Mucosa of gallbladder (tissue), 1 donor: ENCODE measurements at places on chromosomes 3 and 15.

- no peak for DNase-seq
Measured at GRCh38 chr3:60772584-60772983, 478.7 kb downstream of the FHIT start.

- DNase-seq: no peak
Measured at GRCh38 chr3:14228681-14229470, 50.3 kb downstream of the LSM3 start.

GRCh38 chr15:27427276-27427675 is 456.3 kb downstream of the GABRG3 start:
- DNase-seq: no peak

DNA sequence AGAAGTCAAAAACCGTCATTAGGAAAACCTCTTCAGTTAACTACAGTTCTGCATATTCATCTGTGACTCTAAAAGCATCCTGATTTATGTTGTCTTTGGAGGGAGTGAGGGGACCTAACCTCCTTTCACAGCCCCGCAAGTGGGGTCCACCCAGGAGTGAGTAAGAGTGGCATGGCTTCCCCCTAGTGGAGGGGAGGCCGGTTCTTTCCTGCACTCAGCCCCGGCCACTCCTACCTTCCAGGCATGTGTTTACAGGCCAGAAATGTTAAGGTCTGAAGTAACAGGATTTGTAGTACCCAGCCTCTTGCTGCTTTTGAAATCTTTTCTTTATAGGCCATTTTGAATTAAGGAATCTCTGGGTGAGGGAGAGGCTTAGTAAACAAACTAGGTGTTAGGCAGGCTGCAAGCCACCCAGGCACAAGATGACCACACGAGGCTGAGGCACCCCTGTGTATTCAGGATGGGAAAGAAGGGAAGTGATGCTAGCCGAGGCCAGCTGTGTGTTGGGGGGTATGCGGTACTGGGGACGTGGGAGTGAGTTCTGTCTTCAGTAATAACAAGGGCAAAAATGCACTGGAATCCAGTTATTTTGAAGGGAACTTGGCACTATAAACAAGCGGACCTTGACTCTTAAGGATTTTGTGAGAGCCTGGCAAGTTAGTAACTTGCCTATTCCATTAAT is 50.5 kb downstream of the CTDSPL start:
- DNase-seq: no peak

DNA sequence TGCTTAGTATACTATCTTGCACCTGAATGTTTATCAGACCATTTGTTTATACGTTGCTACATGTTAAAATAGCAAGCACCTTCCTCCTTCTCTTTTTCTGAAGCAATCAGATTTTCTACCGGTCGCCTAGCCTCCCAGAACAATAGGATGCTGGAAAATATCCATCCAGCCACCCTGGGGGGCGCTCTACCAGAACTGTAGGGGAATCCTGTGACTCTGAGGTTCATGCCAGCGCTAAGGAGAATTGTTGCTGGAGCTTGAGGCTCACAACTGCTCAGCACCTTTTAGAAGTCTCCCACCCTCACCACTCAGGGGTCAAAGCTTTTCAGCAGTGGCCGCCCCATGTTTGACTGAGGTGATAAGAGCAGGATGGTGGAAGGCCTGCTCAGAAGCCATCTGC is 27.5 kb downstream of the SQOR start:
- DNase-seq: no peak

GRCh38 chr15:77573802-77574201 is 58.9 kb downstream of the LINGO1 start:
- no peak for DNase-seq

DNA sequence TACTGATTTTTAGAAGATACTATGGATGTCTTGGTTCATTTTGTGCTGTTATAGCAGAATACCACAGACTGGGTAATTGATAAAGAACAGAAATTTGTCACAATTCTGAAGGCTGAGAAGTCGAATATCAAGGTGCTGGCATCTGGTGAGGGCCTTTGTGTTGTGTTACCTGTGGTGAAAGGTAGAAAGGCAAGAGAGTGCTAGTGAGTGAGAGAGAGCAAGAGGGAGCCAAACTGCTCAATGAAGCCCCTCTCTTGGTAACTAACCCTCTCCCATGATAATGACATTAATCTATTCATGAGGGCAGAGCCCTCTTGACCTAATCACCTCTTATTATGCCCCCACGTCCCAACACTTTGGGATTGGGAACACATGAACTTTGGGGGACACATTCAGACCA is 31.3 kb downstream of the PDCD6IP start:
- no peak for DNase-seq

GRCh38 chr3:194482196-194482593 is 4.6 kb downstream of the ATP13A3 start:
- no peak for DNase-seq

DNA sequence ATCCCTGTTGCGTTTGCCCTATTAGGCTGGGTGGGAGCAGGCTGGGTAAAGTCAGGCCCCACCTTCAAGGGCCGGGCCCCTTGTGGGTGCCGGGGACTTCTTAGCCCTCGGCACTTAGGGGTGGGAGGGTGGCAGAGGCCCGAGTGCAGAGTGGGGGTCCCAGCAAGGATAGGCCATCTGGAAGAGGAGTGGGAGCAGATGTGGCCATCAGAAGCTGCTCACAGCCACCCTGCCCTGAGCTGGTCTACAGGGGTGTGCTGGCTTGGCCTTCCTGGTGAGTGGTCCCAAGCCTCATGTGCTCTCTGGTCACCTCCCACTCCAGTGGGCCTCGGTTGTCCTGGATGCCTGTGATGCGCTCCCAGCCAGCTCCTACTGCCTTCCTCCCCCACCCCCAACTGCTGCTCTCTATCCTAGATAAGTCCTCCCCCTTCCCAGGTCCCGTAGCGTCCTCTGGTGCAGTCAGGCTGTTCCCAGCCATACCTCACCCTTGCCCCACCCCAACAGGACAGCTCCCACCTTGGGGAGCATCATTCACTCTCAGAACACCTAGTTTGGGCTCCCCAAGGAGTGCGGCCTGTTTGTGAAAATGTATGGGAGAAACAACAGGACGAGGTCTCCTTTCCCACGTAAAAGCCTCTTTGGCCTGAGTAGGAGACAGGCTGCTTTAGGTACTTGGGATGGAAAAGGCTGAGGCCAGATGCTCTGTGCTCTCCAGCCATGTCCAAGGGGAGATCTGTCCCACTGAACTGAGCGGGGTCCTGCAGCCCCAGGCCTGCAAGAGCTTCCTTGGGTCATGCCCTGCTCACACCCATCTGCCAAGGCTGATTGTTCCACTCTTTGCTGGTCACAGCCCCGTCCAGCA is 24.9 kb upstream of the PLXNA1 start:
- DNase-seq: no peak

DNA sequence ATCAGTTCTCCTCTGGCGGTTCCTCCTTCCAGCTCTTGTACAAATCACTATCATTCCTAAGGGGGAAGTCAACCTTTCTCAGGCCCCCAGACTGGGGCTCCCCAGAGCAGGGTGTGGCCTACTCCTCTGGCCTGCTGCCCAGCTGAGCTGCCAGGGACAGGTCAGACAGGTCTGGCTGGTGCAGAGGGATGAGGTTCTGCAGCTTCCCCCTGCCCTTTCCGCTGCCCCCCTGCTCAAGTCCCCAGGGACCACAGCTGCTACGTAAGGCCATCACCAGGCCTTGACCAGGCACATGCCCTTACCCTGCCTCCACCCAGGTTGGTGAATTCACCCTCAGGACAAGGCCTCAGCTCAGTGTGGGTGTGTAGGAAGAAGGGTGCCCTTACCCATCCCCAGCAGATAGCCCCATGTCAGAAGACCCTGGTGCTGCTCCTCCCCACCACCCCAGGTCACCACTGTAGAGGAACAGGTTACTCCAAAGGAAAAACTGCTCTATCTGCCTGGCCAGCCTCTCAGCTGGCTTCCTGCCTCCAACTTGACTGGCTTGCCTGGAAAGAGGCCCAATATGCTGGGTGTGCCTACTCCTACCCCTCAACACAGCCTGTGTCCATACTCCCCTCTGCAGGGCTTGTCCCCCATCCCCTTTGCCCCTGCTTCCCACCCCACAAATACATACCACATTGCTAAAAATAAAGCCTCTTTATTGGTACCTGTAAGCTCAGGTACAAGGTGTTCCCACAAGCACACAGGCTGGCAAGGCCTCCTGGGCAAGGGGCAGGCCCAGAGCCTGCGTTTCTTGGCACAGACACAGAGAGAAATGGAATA is 12.0 kb downstream of the CSRNP1 start:
- peak; percentile 76 for DNase-seq

- DNase-seq: no peak
Measured at GRCh38 chr3:10703875-10704274, 112.2 kb upstream of the SLC6A11 start.

GRCh38 chr3:127556565-127556964 is 34.0 kb downstream of the TPRA1 start:
- no peak for DNase-seq

DNA sequence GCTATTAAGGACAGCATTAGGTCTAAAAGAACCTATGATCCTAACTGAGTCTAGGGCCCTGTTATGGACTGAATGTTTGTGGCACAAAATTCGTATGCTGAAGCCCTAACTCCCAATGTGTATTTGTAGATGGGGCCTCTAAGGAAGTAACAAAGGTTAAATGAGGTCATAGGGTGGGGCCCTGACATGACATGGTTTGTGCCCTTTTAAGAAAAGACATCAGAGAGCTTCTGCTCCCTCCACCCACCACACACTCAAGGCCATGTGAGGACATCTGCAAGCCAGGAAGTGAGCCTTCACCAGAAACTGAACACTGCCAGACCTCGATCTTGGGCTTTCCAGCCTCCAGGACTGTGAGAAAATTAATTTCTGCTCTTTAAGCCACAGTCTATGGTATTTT is 49.2 kb downstream of the PHC3 start:
- DNase-seq: no peak

DNA sequence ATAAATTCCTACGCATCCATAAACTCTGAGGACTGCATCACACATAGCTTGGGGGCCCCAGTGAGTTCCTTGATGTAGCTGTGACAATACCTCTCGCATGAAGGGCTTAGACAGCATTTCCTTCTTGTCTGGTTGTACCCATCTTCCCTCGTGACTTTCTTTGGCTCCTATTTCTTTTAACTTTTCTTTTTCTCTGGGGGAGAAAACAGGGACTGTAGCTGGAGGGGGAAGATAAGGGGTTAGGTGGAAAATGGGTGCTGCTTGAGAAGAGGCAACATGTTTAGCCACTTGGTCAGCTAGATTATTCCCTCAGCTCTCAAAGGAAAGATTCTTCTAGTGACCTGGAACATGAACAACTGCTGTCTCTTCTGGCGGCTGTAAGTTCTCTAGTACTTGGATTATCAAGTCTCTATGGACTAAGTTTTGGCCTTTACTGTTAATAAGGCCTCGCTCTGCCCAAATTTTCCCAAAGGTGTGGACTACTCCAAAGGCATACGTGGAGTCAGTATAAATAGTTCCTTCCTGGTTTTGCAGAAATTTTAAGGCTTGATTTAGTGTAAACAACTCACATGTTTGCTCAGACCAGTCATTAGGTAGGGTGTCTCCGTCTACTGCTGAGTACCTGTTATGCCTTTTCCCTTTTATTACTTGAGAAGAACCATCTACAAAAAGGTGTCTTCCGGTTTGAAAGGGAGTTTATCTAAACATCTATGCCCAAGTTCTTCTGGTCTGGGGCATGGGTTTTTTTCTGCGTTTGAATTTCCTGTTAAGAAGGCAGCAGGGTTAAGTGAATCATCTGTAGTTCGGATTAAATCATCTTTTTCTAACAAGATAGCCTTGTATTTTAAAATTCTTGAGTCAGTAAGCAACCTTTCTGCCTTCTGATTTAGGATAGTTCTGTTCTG is 21.0 kb upstream of the ATG7 start:
- DNase-seq: no peak

- no peak for DNase-seq
Measured at GRCh38 chr15:61752001-61752400, 308.2 kb downstream of the VPS13C start.

DNA sequence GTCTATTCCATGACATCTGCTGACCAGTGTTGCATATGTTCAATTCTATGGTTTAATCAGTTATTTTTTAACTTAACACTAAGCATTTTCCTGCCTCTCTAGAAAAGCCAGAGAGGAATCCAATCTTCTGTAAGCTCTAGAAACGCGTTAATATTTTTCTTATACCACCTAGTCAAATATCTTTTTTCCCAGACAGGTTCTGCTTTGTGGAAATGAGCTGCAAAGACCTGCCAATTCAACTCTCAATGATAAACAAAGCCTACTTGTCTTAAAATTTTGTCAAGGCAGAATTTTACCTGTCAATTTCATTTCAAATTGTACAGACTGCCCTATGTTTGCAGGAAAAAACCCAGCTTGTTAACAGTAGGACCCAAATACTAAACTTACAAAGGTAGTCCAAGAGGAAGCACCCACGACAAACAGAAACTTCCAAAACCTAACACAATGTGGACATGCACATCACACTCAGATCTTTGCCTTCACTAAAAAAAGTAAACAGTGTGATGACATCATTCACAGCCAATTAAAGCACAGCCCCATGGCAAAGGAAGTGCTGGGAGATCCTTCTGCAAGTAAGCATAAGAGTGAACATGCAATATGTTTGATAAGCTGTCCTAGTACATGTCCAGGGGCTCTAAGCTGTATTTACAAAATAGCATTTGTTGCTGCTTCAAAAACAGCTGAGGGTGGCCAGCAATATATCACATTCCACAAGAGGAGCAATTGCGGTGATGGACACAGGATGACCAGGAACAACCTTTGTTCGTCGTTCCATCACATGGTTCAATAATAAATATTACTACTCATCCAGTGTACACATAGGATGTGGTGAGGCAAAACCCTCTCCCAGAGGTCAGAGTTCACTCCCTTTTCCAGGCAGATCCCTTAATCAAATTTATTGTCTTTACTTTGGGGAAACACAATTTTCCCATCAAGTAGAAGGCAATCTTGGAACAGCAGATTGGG is 139.4 kb upstream of the TSC22D2 start:
- DNase-seq: no peak

DNA sequence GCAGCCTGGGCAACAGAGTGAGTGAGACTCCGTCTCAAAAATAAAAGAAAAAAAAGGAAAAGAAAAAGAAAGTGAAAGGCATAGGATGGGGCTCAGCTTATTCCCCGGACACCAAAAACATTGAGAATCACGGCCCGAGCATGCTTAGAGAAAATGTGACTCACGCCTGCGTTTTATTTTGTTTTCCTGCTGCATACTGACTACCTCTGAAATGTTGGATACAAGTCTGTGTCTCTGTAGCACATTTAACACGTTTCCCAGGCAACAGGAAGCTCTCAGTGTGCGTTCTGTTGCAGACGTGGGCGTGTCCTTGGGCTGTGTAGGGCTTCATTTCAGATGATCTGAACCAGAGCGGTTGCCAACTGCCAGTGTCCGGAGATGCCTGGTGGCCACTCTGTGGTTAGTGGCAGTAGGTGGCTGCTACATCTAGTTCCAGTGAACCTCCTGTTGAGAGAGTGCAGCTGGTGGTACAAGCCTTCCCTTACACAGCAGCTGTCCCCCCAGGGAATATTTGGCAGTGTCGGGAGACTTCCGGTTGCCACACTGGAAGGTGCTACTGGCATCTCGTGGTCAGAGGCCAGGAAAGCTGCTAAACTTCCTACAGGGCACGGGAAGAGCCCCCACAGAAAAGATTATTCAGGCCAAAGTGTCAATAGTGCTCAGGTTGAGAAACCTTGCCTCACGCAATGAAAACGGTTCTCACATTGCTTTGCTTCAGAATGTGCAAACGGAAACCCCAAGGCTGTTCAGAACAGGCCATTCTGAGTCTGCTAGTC is 3.0 kb downstream of the SLC51A start:
- DNase-seq: peak; percentile 56
